Stimulated activated CD8-positive, alpha-beta memory T cell treated with anti-CD3 and anti-CD28 coated beads, Interleukin-4, amount 100 ng/mL, for 1 hour (primary cell): ENCODE measurements at places on chromosomes 4 and X.

DNA sequence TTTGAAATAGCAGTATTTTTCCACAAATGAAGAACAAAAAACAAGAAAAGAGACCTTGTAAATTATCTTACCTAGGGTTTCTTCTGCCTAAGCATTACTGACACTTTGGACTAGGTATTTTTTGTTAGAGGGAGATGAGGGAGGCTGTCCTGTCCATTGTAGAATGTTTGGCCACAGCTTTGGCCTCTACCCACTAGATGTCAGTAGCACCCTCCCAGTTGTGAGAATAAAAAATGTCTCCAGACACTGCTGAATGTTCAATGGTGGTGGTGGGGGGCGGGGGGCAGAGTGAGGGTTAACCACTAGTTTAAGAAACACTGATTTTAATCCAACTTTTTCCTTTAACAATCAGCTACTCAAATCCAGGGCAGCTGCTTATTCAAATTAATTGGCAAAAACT is 25.8 kb downstream of the OTUD4 start:
- no peak for DNase-seq

GRCh38 chr4:138678985-138679746 is 336.4 kb upstream of the NOCT start:
- DNase-seq = no peak

- DNase-seq = no peak
Observed at GRCh38 chr4:78704981-78705683, 71.0 kb upstream of the BMP2K start.

DNA sequence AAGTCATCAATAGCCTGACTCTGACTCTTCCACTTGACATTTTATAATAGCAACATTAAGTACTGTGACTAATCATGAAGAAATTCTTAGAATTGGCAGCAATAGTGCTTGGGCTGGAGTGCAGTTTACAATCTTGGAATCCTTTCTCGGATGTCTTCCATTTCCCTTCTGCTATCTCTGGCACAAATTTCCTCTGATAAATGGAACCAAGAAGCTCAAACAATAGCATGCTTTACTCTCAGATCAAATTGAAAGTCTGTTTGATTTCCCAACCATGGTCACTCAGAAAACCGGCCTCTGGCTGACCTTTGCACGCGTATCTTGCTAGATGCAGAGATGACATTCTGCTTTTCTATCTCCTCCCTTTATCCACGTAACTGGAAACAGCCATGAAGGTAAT is 99.0 kb upstream of the SPANXC start:
- no peak for DNase-seq

- DNase-seq = no peak
Observed at GRCh38 chr4:86557526-86557925, 36.6 kb upstream of the PTPN13 start.

DNA sequence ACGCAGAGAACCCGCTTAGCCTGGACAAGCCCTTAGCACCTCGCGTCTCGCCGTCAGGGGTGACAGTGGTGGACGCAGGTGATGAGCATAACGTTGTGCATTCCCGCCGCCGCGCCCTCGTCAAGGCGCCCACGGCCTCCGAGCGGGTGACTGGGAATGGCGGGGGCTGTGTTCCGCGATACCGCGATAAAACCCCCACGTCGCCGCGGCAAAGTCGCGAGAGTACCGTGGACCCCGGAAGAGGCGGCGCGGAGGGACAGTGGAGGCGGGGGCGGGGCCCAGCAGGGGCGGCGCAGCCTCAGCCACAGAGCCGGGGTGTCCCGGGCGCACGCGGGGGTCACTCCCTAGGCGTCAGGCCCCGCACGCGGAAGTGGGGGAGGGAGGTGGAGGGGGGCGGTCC is 53.8 kb downstream of the ZFYVE28 start:
- DNase-seq = peak; percentile 11

- no peak for DNase-seq
Observed at GRCh38 chrX:107971636-107972035, 10.5 kb downstream of the TEX13B start.

- no peak for DNase-seq
Observed at GRCh38 chr4:148067301-148067916, 335.5 kb downstream of the ARHGAP10 start.

- DNase-seq = no peak
Observed at GRCh38 chr4:146123231-146123630, 52.3 kb upstream of the LSM6 start.

- DNase-seq = peak; percentile 40
Observed at GRCh38 chr4:38310446-38311043, 350.3 kb downstream of the PTTG2 start.

DNA sequence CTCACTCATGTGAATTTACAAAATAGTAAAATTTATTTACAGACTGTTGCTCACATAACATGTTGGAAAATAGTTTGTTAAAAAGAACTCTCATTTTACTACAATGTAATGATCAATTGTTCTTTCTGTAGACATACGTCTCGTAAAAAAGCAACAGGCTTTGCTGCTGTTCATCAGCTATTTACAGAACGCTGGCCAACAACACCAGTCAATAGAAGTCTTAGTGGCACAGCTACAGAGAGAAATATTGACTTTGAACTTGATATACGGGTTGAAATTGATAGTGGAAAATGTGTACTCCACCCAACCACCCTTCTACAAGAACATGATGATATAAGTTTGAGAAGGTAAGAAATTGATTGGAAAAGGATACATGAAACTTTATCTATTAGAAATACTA is 47.6 kb upstream of the ADAD1 start:
- DNase-seq = no peak

GRCh38 chr4:16794816-16795445 is 103.5 kb downstream of the LDB2 start:
- no peak for DNase-seq

DNA sequence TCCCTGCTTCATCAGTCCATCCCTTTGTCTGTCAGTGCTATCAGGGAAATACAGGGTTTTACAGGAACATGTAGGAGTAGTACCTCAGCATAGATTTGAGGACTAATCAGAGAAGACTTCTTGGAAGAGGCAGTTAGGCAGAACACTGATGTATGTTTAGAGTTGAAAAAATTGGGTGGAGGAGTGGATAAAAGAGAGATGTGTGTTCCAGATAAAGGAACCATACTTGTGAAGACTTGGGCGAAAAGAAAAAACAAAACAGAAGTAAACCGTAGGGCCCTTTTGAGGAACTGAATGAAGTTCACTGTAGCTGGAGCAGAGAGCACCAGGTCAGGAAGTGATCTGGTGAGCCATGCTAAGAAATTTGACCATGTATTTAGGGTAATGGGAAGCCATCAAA is 32.3 kb downstream of the AFF1 start:
- DNase-seq = no peak

DNA sequence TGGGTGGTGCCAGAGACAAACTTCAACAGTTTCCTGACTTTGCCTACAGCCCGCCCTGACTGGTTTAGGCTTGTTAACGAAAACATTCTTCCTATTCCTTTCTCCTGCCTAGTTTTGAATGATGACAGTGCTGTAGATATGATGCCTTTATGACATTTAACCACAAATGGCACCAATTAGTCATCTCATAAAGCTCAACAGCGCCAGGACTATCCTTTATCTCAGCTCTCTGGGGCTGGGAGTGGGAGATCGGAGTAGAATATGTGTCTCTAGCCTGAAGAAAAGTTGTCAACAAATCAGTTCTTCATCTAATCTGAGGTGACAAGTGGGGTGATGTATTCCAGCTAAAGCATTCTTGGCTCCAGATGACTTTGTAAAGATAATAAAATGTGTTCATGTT is 64.6 kb upstream of the SH3RF1 start:
- DNase-seq = no peak

- DNase-seq = no peak
Observed at GRCh38 chrX:29506729-29507128, 708.6 kb upstream of the MAGEB2 start.

GRCh38 chr4:128832243-128832625 is 22.7 kb downstream of the JADE1 start:
- DNase-seq = no peak

GRCh38 chrX:97309487-97310116 is 425.9 kb downstream of the RPA4 start:
- DNase-seq = no peak

DNA sequence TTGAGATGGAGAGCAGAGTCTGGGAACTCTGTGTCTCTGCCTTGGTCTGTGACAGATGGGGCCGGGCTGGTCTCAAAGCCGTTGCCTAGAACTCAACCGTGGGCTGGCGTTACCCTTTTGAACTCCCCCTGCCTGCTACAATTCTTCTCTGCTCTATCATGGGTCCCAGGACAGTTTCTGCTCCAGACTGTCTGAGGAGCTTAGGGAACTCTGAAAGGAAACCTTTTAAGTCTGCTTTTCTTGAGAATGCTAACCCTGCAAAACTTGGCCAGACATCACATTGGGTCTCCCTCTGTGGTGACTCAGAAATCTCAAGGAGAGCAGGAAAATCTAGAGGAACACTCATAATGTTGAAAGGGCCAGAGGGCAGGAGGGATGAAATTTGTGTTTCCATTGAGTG is 240.6 kb downstream of the CBR4 start:
- no peak for DNase-seq

GRCh38 chr4:14379183-14379582 is 623.1 kb upstream of the CPEB2 start:
- DNase-seq = no peak

- DNase-seq = no peak
Observed at GRCh38 chr4:102819588-102820365, 7.6 kb downstream of the UBE2D3 start.

GRCh38 chr4:94160774-94161173 is 46.9 kb upstream of the SMARCAD1 start:
- no peak for DNase-seq
